Stimulated activated CD4-positive, alpha-beta T cell treated with anti-CD3 and anti-CD28 coated beads, Interleukin-1b, Interleukin-23, amount 100 ng/mL, for 48 hours (primary cell): ENCODE measurements at places on chromosomes 16 and 17.
A peak's percentile ranks its signal among the peaks of the same experiment; 100 is the strongest.

DNA sequence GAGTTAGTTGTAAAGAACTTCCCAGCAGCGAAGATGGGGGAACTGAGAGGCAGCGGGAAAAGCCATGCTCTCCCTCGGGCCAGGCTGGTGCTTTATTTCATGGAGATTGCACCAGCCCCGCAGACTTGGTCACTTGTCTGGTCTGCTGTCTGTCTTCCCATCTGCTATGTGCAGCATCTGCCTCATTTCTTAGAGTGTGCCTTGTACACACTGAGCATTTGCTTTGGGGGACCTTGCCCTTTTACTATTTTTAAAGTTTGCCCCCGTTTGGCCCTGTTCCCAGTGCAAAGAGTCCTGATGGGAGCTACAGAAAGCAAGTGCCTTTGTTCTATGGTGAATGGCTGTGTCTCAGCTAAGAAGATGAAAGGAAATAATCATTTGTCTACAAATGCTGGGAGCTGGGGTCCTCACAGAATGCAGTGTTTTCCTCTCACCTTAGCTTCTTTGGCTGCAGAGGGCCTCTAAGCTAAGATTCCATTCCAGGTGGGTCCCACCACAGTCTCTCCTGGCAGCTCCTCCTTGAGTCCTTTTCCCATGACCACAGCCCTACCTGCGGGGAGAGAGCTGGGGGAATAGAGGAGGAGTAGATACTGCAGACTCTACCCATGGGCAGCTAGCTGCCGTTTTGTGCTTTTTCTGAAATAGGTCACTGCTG is 25.1 kb upstream of the CNOT1 start:
- DNase-seq = no peak

GRCh38 chr16:14366974-14367707 is 262.9 kb downstream of the PARN start:
- no peak for DNase-seq

GRCh38 chr16:7236824-7237410 is 95.7 kb upstream of the RBFOX1 start:
- no peak for DNase-seq

GRCh38 chr17:57085448-57086068 is 512 bp downstream of the AKAP1 start:
- DNase-seq = peak; percentile 46

DNA sequence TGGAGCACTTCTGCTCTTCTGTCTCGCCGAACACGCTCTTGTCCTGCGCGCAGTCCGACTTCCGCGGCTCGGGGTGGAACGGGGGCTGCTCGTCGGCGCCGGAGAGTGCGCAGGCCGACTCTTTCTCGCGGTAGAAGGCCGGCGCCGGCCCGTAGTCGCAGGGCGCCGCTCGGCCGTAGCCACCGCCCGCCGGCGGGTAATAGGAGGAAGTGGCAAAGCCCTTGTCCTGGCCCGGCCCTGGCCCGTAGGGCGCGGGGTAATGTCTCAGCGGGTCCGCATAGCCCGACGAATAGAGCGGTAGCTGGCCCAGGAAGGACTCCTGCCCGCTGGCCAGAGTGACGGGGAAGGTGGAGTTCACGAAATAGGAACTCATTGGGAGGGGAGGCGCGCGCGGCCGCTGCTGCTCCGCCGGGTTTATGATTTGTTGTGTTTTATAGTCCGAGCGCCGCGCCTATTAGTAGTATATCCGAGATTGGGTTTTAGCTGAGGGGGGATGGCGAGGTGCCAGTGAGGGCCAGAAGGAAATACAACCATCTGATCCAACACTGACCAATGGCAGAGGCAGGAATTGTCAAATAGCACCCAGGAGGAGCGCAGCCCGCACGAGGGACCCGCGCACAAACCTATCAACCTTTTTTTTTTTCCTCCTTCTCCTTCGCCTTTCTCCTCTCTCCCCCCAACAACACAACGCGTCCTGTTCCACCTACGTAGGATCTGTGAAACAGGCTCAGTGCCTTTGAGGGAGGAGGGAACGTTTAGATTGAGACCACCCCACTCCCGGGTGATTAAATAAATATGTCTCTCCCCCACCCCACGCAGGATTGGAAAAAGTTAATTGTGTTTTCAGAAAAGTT is 4.4 kb upstream of the HOXB5 start:
- no peak for DNase-seq

GRCh38 chr16:88116121-88116520 is 164.9 kb downstream of the BANP start:
- DNase-seq = no peak

- no peak for DNase-seq
Measured at GRCh38 chr17:50304781-50305404, 30.6 kb downstream of the TMEM92 start.

GRCh38 chr16:73996624-73997339 is 299.8 kb upstream of the PSMD7 start:
- no peak for DNase-seq

GRCh38 chr16:88507231-88507743 is 54.2 kb downstream of the ZFPM1 start:
- DNase-seq = no peak

DNA sequence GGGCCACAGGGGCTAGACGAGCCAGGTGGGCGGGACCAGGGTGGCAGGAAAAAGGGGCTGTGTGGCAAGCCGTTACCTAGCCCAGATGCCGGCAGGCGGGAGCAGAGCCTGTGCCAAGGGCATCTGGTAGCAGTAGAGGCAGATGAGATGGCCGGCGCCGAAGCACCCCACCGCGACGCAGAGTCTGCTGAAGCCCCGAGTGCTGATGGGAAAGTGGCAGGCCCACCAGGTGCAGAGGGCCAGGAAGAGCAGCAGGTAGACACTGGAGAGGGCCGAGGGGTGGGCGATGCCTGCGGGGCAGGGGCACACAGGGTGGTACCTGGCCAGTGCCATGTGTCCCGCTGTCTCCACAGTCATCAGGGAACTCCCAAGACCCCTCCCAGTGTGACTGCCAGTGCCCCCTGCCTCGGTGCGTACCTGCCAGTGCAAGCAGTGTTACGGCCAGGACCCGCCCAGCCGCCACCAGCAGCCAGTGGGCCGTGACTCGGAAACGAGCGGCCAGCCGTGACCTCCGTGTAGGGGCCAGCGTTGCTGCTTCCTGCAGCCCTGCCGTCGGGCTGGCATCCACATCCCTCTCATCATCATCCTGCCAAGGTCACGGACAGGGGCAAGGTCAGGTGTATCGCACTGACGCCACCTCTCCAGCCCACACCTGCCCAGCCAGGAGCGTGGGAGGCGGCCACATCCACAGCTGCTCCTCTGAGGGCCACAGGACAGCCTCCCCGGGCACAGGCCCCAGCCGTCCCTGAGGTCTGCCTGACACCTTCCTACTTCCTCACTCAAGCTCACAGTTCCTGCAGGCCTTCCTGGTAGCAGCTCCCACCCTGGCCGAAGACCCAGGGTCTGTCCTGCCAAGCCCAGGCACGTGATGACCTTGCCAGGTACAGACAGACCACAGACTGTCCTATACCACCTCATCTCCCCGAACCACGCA is 32.1 kb downstream of the CTU2 start:
- no peak for DNase-seq

GRCh38 chr17:72363089-72363610 is 242.3 kb downstream of the SOX9 start:
- no peak for DNase-seq

GRCh38 chr17:67020293-67020766 is 24.0 kb upstream of the CACNG1 start:
- no peak for DNase-seq

DNA sequence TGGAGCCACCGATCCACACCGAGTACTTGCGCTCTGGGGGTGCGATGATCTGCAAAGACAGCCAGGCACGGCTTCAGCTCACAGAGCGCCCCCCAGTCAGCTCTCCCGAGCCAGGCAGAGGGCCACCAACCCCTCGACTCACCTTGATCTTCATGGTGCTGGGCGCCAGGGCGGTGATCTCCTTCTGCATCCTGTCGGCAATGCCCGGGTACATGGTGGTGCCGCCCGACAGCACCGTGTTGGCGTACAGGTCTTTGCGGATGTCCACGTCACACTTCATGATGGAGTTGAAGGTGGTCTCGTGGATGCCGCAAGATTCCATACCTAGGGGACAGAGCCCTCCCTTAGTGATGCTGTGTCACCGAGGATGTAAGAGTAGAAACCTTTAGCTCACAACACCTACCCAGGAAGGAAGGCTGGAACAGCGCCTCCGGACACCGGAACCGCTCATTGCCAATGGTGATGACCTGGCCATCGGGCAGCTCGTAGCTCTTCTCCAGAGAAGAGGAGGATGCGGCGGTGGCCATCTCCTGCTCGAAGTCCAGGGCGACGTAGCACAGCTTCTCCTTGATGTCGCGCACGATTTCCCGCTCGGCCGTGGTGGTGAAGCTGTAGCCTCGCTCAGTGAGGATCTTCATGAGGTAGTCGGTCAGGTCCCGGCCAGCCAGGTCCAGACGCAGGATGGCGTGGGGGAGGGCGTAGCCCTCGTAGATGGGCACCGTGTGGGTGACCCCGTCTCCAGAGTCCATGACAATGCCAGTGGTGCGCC is 1.6 kb downstream of the ACTG1 start:
- peak; percentile 44 for DNase-seq

DNA sequence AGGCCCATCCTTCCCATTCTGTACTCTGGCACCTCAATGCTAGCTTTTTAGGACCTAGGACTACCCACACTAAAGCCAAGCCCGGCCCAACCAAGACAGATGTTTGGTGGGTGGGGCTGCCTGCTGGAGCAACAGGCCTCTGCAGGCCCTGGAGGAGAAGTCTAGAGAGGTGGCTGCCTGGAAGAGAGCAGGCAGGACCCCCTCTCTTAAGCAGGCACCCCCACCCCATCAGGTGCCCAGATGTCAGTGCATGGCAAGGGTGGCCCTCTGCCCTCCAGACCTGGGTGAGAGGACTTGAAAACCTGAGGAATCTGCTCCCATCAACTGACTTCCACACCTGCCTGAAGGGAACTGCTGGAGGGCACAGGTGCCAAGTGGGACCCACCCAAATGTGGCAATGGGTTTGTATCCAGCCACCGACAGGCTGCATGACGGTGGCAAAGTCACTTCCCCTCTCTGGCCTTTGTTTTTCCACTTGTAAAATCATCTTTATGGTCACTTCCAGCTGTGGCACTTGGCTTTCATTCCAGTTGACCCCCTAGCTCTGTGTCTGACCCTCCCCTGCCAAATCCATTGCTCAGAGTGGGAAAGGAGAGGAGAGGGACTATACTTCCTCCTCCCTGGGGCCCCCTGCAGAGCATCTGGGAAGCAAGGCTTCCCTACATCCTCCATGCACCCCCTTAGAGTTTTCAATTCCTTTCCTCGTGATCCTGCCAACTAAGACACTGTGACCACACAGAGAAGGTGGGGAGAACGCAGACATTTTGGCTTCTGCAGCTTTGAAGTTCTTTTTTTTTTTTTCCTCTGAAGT is 1.7 kb upstream of the STAT5A start:
- no peak for DNase-seq

- DNase-seq = no peak
Measured at GRCh38 chr17:8312726-8313600, 2.9 kb downstream of the ARHGEF15 start.

- DNase-seq = peak; percentile 73
Measured at GRCh38 chr17:39209317-39210092, 9.4 kb downstream of the RPL19 start.

- DNase-seq = peak; percentile 48
Measured at GRCh38 chr17:35540589-35541404, 3.3 kb upstream of the SLFN12L start.

DNA sequence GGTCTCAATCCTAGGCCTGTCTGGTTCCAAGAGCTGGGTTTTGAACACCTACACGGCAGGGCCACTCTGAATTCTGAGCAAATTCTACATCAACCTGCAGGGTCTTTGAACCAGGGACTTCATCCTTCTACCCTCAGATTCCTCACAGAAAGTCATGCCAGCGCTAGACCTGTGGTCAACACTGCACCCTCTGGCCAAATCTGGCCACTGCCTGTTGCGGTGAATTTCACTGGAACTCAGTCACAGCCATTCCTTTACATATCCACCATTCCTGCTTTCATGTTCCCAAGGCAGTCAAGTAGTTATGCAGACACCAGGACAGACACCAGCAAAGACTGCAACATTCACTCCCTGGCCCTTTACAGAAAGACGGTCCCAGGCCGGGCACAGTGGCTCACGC is 144.6 kb downstream of the C16orf95 start:
- no peak for DNase-seq

GRCh38 chr16:90043526-90043925 is 24.3 kb upstream of the DBNDD1 start:
- no peak for DNase-seq

DNA sequence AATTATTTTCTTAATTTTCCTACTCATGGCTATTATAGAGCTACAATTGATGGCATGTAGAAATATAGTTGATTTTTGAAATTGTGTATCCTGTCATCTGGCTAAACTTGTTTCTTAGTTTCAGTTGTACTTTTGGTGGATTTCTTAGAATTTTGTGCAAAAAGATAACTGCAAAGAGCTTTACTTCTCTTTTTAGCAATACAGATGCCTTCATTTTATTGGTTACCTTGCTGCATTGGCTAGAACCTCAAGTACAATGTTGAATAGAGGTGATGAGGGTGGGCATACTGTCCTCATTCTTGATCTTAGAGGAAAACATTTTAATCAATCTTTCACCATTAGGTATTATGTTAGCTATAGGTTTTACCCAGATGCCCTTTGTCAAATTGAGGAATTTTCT is 67.9 kb downstream of the METRNL start:
- DNase-seq = no peak

DNA sequence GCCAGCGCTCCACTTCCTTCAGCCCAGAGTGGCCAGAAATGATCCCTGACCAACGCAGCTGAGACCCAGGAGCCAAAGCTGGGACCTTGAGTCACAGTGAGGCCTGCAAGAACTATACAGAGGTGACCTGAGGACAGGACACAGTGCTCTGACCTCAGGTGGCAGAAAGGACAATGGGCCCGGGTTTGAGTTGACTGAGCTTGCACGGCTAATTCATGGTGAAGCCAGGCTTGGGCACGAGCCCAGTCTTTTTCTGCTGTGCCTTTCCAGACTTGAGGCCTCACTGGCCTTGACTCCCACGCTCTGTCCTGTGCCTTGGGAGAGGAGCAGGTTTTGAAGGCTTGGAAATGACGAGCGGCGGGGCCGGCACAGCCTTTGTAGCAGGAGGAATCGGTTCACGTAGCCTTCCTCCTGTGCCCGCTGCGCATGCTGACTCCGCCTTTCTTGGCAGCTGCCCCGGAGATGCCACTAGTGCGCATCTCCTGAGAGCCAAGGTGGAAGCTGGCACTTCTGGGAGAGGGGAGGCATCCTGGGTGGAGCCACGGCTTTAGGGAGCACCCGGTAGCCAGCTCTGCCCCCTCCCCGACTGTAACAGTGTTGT is 34.9 kb downstream of the NDEL1 start:
- no peak for DNase-seq
